COR-L47 (cell line): ENCODE measurements at places on chromosomes 16 and 17.

DNA sequence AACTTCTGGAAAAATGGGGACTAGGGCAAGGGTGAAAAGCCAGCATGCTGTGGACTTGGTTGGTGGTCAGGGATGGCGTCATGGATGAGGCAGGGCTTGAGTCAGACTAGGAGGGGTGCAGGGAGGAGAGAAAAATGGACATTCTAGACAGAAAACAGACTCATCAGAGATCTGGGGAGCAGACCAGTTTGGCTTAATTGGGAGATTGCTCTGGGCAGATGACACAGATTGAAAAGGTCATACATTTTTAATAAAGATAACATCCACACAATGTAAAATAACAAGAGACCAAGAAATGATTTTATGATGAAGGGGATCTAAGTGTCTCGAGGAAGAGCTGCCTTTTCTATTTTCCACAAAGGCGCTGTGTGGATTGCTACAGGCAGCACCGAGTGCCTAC, 326.3 kb downstream of the XYLT1 start:
- no peak for DNase-seq

DNA sequence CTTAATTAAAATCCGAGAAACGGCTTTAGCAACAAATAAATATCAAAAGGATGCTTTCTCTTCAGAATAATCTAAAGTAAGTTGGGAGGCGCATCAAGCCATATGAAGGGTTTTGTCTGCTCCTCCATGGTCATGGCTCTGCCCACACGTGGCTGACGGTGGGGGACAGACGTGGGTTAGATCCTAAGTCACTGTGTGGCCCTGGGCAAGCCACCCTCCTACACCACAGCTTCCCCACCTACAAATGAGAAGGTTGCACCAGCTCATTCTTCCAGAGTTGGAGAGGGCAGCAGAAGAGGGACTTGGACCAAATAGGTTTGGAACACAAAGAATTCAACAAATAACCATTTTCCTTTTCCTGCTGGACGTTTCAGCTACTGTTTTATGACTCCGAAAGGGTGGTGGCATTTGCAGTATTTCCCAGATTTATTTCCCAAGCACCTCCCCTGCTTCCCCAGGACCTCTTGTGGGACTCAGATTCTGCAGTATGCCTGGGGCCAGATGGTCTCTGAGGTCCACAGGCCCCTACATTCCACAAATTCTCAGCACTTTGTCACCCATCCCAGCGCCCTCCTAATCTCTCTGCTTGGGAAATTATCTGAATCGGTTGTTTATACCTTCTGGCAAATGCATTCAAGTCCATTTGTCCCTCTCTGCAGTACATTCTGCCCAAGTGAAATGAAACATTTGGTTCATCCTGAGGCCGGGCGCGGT, 17.8 kb downstream of the LRRC75A start:
- DNase-seq, result no peak

GRCh38 chr17:27751166-27751565, 49.2 kb downstream of the NOS2 start:
- no peak for DNase-seq

DNA sequence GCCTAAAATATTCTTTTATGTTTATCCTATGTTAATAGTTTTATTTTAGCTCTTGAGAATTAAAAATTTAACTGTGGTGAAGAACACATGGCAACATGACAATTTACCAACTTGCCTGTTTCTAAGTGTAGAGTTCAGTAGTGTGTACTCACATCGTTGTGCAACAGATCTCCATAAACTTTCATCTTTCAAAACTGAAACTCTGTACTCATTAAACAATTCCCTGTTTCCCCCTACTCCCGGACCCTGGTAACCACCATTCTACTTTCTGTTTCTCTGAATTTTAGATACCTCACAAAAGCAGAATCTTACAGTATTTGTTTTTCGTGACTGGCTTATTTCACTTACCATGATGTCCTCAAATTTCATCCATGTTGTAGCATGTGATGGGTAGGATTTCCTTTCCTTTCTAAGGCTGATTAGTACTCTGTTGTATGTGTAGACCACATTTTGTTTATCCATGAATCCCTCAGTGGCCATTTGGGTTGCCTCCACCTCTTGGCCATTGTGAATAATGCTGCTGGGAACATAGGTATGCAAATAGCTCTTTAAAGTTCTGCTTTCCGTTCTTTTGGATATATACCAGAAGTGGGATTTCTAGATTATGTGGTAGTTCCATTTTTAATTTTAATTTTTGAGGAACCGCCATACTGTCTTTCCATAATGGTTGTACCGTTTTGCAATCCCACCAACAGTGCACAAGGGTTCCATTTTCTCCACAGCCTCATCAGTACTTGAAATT, 17.4 kb downstream of the IST1 start:
- DNase-seq, result no peak

GRCh38 chr17:57665128-57665527, 80.0 kb downstream of the CCDC182 start:
- peak; percentile 85 for DNase-seq

DNA sequence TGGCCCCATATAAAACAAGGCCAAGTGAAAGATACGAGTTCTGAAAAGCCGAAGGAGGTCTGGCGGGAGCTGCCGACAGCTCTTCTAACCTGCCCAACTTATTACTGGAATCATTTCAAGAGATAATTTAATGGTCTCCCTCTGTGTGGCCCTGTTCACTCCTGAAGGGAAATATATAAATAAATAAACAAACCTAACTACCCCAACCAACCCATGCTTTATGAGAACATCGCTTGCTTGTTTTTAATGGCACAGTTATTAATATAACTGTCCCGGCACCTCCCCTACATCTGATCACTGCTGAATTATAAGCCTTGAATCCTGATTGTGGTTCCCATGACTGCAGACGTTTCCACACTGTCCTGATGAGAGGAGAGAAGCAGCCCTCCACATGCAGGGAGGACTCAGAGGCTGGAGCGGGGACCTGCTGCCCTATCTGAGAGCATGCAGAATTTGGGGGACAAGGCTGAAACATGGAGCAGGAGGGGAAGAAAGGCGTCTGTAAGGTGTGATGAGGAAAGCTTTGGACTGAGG, 22.2 kb downstream of the CDK5RAP3 start:
- no peak for DNase-seq

DNA sequence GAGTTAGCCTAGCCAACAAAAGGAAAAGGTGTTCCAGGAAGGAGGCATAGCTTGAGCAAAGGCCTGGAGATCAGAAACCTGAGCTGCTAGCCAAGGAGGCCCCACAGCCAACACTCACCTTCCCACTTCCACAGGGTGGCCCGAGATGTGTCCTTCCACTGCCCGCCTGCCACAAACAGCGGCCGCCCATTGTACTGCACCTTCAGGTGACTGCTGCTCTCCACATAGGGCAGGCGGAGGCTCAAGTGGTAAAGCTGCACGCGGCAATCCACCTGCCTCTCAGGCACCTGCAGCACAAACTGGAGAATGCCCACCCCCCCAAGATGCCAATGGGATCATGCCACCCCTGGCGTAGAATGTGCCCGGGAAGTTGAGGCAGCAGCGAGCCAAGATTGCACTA, 111.5 kb downstream of the RMI2 start:
- no peak for DNase-seq

- DNase-seq, result peak; percentile 33
Measured at GRCh38 chr17:65588181-65588808, 26.8 kb upstream of the AXIN2 start.
